ENCODE measurements at places on chromosomes 2 and 18. TPM values are rescaled to one million over a fixed set of nuclear protein-coding genes. Genes with fewer than 3 reads are reported as not detected.

Gene MERTK
- 20.7 TPM for total RNA-seq

Gene EDAR
- total RNA-seq = 0.12 TPM

Gene BCL2
- 11.0 TPM for total RNA-seq

Gene GKN1
- total RNA-seq = not detected

Gene LIMS2
- 148 TPM for total RNA-seq

Gene ANKRD53
- 1.1 TPM for total RNA-seq

Gene LAMA1
- total RNA-seq = 0.65 TPM

Gene CREG2
- total RNA-seq = not detected

DNA sequence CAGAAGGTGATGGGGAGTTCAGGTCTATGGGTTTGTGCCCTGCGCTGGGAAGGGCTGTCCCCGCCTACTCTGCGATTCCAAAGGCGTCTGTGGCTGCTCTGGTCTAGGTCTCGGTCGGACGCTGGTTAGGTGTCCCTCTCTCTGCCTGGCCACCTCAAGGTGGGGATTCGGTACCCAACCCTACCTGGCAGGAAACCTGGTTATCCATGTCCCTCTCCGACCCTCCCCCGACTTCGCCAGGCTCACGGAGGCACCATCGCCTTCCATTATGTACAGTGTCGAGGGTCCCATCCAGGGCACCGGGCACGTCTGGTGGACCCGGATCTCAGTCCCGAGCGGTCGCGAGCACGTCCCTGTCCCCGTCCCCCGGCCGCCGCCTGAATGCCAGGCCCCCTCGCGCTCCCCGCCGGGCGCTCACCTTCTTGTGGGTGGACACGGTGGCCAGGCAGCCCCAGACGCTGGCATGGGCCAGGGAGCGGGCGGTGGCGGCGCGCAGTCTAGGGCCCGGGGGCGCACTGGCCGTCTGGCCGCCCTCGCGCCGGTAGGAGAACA lies 628 bp downstream of the CREG2 start:
- H3K4me3 ChIP-seq = peak overlapping the region; percentile 47
- DNase-seq = no peak
- peaks cover 58% of the 10 kb centered on the region for H3K27me3 ChIP-seq
- H3K36me3 ChIP-seq = no peaks in the 10 kb centered on the region
- H3K27ac ChIP-seq = no peak overlapping the region
- peaks cover 16% of the 10 kb centered on the region for H3K4me1 ChIP-seq

GRCh38 chr2:241885291-241885945 lies 15.9 kb downstream of the RTP5 start:
- DNase-seq = no peak
- no peaks in the 10 kb centered on the region for H3K36me3 ChIP-seq

GRCh38 chr2:147989809-147990403 lies 30.6 kb downstream of the ORC4 start:
- no peaks in the 10 kb centered on the region for H3K4me1 ChIP-seq
- H3K27ac ChIP-seq = no peak overlapping the region
- no peak overlapping the region for H3K4me3 ChIP-seq

GRCh38 chr2:231800493-231801091 lies 14.3 kb downstream of the COPS7B start:
- H3K36me3 ChIP-seq = peaks cover 96% of the 10 kb centered on the region
- H3K4me1 ChIP-seq = no peaks in the 10 kb centered on the region

GRCh38 chr2:2726163-2726562 lies 395.1 kb upstream of the MYT1L start:
- no peak overlapping the region for H3K4me3 ChIP-seq
- no peak overlapping the region for H3K27ac ChIP-seq
- no peaks in the 10 kb centered on the region for H3K27me3 ChIP-seq
- DNase-seq = no peak

DNA sequence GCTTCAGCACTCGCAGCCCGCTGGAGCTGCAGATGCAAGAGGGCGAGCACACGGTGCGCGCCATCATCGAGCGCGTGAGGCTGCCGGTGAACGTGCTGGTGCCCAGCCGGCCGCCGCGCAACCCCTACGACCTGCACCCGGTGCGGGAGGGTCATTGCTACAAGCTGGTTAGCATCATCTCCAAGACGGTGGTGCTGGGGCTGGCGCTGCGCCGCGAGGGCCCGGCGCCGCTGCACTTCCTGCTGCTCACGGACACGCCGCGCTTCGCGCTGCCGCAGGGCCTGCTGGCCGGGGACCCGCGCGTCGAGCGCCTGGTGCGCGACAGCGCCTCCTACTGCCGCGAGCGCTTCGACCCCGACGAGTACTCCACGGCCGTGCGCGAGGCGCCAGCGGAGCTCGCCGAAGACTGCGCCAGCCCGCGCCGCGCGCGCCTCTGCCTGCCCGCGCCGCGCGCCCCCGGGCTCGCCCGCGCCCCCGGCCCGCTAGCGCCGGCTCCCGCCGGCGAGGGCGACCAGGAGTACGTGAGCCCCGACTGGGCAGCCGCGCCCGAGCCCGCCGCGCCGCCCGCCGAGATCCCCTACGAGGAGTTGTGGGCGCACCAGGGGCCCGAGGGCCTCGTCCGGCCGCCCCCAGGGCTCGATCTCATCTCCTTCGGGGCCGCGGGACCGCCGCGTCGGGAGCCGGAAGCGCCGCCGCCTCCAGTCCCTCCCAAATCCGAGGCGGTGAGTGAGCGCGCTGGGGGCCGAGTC lies 11.8 kb downstream of the GAREM2 start:
- no peaks in the 10 kb centered on the region for H3K4me1 ChIP-seq
- peak overlapping the region; percentile 68 for H3K27ac ChIP-seq
- H3K36me3 ChIP-seq = no peaks in the 10 kb centered on the region
- DNase-seq = peak; percentile 92
- peaks cover 12% of the 10 kb centered on the region for H3K27me3 ChIP-seq

DNA sequence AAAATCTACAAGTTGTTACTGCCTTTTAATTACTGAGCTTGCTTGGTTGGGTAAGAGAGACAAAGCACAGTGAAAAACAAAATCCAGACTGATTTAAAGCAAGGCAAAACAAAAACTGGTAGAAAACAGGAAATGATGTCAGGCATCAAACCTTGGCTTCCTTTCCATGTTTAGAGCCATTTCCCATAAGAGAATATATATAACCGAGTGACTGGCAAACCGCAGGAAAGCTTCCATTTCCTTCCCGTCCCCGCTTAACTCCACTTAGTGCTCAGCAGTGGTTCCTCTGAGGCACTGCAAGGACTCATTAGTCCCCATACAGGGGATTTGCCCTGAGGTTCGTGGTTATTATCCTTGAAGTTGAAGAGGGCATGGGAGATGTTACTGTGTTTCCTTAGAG lies 446.3 kb downstream of the LPIN1 start:
- no peak for DNase-seq
- no peak overlapping the region for H3K4me3 ChIP-seq
- H3K4me1 ChIP-seq = peaks cover 11% of the 10 kb centered on the region

DNA sequence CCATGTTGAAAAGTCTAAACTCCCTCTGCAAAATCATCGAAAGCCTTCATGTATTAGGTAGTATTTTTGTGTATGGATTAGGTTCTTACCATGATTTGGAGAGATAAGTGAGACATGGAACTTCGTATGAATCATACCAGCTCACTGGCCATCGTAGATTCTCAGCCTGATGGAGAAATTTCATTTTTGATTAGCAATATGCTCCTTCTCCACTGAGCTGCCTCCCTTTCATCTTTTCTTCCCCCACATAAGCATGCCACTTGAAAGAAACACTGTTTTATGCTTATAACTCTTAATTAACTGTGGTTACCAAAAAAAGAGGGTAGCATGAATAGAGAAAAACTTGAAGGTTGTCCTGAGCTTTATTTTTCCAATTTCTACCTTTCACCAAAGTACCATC lies 111.9 kb downstream of the NCK2 start:
- peaks cover 17% of the 10 kb centered on the region for H3K36me3 ChIP-seq
- H3K27ac ChIP-seq = peak overlapping the region; percentile 3
- H3K27me3 ChIP-seq = no peaks in the 10 kb centered on the region
- H3K4me3 ChIP-seq = peak overlapping the region; percentile 9
- peaks cover 9% of the 10 kb centered on the region for H3K4me1 ChIP-seq
- DNase-seq = no peak

DNA sequence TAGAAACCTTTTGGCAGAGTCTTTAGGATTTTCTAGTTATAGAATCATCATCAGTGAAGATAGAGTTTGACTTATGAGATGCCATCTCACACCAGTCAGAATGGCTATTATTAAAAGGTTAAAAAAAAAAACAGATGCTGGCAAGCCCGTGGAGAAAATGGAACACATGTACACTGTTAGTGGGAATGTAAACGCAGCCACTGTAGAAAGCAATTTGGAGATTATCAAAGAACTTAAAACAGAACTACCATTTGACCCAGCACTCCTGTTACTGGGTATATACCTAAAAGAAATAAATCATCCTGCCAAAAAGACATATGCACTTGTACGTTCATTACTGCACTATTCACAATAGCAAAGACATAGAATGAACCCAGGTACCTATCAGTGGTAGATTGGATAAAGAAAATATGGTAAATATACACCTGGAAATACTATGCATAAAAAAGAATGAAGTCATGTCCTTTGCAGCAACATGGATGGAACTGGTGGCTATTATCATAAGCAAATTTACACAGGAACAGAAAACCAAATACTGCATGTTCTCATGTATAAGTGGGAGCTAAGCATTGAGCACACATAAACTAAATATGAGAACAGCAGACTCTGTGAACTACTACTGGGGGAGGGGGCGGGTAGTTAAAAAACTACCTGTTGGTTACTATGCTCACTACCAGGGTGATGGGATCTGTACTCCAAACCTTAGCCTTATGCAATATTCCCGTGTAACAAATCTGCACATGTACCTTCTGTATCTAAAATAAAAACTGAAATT lies 279.0 kb downstream of the KIAA1328 start:
- H3K4me3 ChIP-seq = no peak overlapping the region
- DNase-seq = no peak

DNA sequence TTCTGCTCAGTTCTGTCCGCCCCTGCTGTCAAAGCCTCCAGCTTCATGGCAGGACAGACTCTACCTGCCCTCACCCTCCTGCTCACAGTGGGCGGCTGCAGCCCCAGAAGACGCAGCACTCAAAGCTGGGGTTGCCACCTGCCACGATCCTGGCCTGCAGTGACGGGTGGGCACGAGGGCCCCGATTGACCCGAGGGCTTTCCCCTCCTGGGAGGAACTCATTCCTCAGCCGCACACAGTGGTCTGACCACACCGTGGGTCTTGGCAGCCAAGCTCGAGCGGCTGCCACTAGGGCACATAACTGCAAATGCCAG lies 47.1 kb downstream of the HS6ST1 start:
- no peak for DNase-seq
- no peaks in the 10 kb centered on the region for H3K27me3 ChIP-seq
- no peak overlapping the region for H3K27ac ChIP-seq

DNA sequence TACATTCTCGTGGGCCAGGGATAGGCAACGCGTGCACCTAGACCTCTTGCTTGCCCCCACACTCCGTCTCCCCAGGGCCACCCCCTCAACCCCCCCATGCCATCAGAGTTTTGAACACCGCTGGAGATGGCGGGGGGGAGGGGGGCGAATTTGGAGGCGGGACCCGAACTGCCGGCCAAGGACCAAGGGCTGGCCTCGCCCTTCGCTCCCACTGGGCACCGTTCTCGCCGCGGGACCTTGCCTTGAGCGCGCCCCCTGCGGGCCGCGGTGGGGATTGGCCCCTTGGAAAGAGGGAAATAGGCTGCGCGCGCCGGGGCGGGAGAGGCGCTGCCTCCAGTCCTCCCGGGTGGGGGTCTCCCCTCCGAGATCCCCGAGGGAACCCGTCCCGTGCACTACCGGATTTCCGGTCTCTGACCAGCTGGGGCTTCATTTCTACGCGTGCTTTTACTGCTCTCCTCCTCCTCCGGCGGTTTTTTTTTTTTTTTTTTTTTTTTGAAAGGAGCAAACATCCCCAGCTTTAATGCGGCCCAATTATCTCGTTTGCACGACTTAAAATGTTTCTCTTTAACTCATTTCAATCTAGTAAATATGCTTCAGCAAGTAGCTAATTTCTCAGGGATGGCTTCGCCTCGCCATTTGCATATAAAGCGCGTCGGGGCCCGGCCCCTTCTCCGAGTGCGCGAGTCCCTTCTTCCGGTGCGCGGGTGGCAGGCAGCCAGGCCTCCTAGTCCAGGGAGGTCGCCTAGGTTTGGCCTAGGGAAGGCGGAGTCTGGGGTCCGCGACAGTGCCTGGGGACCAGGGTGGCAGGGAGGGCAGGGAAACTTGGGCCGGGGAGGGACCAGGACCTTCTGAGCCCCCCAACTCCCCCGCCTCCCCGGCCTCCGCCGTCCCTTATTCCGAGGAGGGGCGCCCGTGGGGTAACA lies 10.0 kb upstream of the GBX2 start:
- no peaks in the 10 kb centered on the region for H3K36me3 ChIP-seq
- peak overlapping the region; percentile 34 for H3K4me3 ChIP-seq
- no peak overlapping the region for H3K27ac ChIP-seq
- peaks cover 19% of the 10 kb centered on the region for H3K4me1 ChIP-seq
- peaks cover 81% of the 10 kb centered on the region for H3K27me3 ChIP-seq

GRCh38 chr2:64273524-64274398 lies 129.5 kb upstream of the PELI1 start:
- no peaks in the 10 kb centered on the region for H3K36me3 ChIP-seq
- peaks cover 42% of the 10 kb centered on the region for H3K4me1 ChIP-seq
- peak overlapping the region; percentile 24 for H3K4me3 ChIP-seq
- no peak for DNase-seq

GRCh38 chr2:36965206-36965605 lies 1.1 kb downstream of the STRN start:
- H3K27ac ChIP-seq = no peak overlapping the region
- H3K27me3 ChIP-seq = no peaks in the 10 kb centered on the region
- H3K4me1 ChIP-seq = peaks cover 36% of the 10 kb centered on the region
- DNase-seq = no peak
- H3K36me3 ChIP-seq = no peaks in the 10 kb centered on the region

GRCh38 chr18:9726175-9726574 lies 18.1 kb downstream of the RAB31 start:
- no peak overlapping the region for H3K27ac ChIP-seq
- no peak overlapping the region for H3K4me3 ChIP-seq
- no peaks in the 10 kb centered on the region for H3K4me1 ChIP-seq
- no peak for DNase-seq

DNA sequence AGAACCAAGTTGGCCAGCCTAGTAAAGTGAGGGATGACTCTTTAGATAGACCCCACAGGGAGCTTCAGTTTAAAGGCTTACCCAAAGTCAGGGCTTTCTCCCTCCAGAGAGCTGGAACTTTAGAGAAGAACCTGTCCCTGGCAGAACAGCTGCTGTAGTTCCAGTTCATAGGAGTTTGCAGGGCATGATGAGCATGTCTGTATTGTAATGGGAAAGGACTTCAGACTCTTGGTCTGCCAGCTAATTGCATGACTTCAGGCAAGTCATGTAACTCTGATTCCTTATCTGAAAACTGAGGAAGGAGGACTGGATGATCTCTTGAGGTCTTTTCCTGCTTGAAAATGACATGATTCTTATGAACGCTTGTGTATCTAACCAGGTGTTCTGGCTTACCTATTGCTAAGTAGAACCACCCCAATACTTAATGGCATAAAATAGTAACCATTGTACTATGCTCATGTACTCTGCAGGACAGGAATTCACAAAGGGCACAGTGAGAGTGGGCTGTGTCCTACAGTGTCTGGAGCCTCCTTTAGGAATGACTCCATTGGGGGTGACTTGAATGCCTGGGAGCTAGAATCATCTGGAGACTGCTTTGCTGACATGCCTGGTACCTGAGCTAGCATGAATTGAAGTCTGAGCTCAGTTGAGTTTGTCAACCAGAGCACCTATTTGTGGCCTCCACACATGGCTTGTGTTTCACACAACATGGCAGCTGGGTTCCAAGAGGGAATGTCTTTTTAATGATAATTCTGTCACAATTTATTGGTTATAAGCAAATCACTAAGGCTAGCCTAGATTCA lies 18.9 kb downstream of the SP5 start:
- H3K4me3 ChIP-seq = no peak overlapping the region
- DNase-seq = no peak
- no peaks in the 10 kb centered on the region for H3K36me3 ChIP-seq
- peaks cover 3% of the 10 kb centered on the region for H3K27me3 ChIP-seq

- peak overlapping the region; percentile 41 for H3K27ac ChIP-seq
- no peaks in the 10 kb centered on the region for H3K36me3 ChIP-seq
- no peak overlapping the region for H3K4me3 ChIP-seq
These were observed 23.7 kb downstream of the CRACDL start for GRCh38 chr2:98912221-98912851.

All from lower lobe of right lung (tissue), 2 donors.